ENCODE measurements at places on chromosomes 5 and 9.

GRCh38 chr5:95281226-95281625, 3.7 kb downstream of the MCTP1 start:
- peak; percentile 95 for DNase-seq

GRCh38 chr5:113293975-113294310, 140.8 kb downstream of the TSSK1B start:
- DNase-seq = no peak

DNA sequence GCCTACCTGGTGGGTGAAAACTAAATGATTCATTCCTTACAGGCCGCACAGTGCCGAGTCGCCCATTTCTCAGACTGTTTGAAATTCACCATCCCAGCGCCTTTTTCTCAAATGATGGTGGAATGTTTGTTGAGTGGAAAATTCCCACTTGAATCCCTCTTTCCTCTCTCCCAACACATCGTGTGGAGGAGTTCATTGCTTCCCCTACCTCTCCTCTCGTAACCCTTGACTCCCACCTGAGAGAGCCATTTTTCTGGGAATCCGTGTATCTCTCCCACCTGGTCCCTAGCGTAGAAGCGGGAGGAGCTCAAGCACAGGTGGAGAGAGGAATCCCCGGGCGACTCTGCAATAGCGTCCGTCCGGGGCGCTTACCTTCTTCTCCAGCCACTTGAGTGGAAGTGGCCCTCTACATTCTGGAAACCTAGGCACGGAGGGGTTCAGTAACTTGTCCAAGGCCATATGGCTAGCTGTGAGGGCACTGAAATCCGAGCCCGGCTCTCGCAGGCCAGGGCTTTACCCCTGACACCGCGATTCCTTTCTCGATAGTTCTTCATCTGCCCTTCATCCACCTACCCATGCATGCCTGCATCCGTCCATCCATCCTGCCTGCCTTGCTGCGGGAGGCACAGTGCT, 683 bp downstream of the OSMR start:
- DNase-seq = peak; percentile 20

- DNase-seq = peak; percentile 23
Measured at GRCh38 chr5:398475-399295, 44.3 kb upstream of the EXOC3 start.

- no peak for DNase-seq
Measured at GRCh38 chr5:89556215-89556913, 673.4 kb upstream of the MEF2C start.

GRCh38 chr5:142065273-142065672, 43.3 kb upstream of the NDFIP1 start:
- peak; percentile 51 for DNase-seq

DNA sequence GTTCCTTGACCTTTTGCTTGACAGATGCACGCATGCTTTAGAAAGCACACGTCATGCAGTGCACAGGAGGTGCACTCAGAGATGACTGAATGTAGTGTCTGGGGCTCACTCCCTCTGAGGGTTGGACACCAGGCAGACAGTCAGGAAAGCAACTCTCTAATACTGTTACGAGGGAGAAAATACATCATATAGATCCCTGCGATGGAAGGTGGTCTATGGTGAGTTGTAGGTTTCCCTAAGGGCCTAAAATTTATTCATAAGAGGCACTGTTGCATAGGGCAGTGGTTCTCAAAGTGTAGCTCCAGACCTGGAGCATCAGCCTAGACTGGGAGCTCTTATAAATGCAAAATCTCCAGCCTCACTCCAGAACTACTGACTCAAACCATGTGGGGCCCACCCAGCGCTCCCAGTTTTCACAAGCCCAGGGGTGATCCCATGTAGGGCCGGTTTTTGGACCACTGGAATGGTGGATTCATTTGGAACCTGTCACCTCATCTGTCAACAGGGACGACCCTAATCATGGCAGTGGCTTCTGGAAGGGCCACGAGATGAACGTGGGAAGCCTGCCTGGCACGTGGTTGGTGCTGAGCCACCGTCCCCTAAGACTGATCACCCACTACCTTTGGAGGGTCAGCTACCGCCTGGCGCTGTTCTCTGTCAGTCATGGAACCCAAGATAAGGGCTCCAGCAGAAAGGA, 16.8 kb upstream of the PHF19 start:
- DNase-seq = no peak

- DNase-seq = no peak
Measured at GRCh38 chr5:59637884-59638580, 255.5 kb downstream of the PDE4D start.

DNA sequence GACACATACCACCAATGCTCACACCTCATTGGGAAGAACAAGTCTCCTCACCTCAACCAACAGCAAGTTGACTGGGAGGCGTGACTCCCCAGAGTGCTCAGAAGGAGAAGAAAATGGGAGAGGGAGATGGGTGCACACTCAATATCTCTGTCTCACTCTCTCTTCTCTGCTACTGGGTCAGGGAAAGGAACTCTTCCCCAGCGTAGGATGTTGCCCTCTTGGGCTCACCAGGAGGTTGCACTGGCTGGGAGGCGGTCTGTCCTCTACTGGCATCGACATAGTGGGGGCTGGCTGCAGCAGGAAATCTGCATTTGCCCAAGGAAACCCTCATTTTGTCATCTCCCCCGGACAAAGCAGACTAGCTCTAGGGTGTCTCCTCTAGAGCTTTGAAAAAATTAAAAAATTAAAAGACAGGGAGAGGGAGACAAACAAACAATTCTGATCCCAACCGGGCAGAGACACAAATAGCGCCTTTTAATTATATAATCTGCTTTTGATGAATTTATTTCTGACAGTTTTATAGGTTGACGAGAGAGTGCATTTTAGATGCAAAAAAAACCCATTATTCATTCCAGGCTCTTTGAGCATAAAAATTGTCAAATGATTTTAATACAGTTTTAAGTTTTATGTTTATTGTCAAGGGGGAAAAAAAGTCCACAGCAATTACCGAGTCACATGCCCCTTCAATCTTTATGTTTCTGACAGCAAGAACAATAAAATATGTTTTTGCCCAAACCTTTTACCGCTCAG, 179.3 kb upstream of the MVB12B start:
- no peak for DNase-seq

DNA sequence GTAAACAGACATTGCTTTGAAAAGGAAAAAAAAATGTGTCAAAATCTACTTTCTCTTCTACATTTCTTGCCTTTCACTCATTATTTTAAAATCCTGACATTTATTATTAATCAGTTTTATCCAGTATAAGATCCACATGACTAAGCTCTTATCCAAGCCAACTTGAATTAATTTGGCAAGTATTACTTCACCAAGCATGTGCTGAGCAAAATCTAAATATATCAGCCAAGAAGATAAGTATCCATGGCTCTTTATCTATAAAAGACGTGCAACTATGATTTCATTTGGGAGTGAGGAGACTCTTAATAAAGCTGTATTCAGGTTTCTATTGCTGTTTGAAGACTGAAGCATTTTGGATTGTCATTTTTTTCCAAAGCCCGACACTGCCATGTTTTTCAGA, 221.3 kb downstream of the TRIM36 start:
- no peak for DNase-seq

DNA sequence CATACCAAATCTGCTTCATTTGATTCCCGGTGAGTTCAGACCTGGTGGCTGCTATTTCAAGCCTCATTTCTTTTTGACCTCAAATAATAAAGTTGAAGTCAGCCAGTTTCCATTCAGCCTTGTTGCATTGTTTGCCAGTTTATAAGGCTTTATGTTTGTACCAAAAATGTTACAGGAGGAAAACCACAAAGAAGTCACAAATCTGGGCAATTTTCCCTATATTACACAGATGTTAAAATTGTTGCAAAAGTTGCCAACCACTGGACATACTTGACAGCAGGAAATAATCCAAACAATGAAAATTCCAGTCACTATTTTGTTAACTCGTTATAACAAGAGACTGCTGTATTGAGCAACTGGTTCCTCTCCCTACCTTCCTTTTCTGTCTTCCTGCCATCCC, 1325.0 kb upstream of the DMAC1 start:
- no peak for DNase-seq

- no peak for DNase-seq
Measured at GRCh38 chr9:76516871-76517270, 57.9 kb downstream of the GCNT1 start.

Measured in mesendoderm (in vitro differentiated cells).